ENCODE measurements at places on chromosomes 2 and 18. TPM values are rescaled to one million over a fixed set of nuclear protein-coding genes. Genes with fewer than 3 reads are reported as not detected.
A peak's percentile ranks its signal among the peaks of the same experiment; 100 is the strongest.

GRCh38 chr2:235616885-235617284 lies 123.0 kb downstream of the AGAP1 start:
- peaks cover 6% of the 10 kb centered on the region for H3K27me3 ChIP-seq
- H3K4me1 ChIP-seq: no peaks in the 10 kb centered on the region
- H3K27ac ChIP-seq: no peak overlapping the region
- H3K4me3 ChIP-seq: no peak overlapping the region
- H3K36me3 ChIP-seq: no peaks in the 10 kb centered on the region

DNA sequence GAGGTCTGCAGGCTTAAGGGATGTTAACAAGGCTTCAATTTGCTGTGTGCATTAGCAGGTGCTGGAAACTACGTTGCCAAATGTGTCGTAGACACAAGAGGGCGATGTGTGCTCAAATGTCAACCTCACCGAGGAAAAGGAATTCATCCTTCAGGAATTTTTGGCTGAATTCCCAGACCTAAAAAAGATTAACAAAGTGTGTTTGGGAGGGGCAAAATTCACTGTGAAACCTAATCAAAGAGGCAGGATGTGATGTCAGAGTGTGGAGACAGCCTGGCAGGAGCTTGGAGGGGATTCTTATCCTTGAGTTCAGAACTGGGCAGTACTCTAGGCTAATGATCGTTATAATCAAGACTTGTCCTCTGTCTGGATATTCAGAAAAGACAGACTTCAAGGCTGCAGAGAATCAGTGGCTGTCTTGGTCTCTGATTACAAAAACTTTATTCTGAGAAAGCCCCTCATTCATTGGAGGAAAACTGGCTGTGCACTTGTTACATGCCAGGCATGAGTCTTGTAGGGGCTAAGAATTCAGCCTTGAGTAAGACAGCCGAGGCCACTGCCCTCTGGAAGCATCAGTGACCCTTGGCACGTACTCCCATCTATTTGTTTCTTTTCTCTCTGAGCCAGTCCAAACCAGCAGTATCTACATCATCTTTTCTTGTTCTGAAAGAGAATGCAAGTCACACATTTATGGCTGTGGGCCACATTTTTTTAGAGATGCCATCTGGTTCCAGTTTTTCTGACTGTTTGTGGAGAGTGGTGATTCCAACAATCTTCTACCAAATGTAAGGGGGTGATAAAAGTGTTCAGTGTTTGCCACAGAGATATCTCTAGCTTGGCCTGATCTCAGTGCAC lies 18.7 kb upstream of the SCYGR1 start:
- H3K4me1 ChIP-seq: peaks cover 52% of the 10 kb centered on the region
- DNase-seq: peak; percentile 43
- no peaks in the 10 kb centered on the region for H3K27me3 ChIP-seq
- H3K27ac ChIP-seq: peak overlapping the region; percentile 14

DNA sequence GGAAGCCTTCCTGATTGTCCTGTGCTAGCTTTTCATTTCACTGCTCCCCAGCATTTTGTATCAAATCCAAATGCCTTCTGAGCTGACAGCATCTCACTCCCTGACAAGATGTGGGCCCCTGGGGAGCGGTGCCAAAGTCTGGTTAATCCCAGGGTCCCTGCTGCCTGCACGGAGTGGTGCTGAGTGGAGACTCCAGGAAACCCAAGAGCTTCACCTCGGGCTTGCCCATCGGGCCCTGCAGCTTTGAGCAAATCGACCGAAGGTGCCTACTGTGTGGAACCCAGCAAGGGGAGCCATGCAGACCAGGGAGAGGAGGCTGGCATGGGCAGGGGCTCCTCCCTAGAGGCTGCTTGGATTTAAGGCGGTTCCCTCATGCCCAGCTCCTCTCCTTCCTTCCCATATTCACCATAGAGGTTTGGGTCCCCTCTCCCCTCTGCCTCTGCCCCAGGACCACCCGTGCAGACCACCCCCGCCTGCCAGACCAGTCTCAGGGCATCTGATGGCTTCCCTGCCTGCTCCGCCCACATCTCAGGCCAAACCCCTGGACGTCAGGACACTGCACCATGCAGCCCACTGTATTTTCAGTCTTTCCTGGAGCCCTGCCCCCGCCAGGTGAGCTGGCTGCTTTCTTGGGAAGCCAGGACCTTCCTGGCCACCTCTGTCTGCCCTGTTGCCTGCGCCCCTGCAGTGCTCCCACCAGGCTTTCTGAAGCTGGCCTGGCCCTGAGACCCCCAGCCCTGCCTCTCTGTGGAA lies 37.8 kb downstream of the RRM2 start:
- no peak for DNase-seq
- no peaks in the 10 kb centered on the region for H3K27me3 ChIP-seq
- H3K27ac ChIP-seq: peak overlapping the region; percentile 1
- no peak overlapping the region for H3K4me3 ChIP-seq

- no peaks in the 10 kb centered on the region for H3K36me3 ChIP-seq
- H3K27ac ChIP-seq: no peak overlapping the region
- H3K4me3 ChIP-seq: no peak overlapping the region
- peaks cover 4% of the 10 kb centered on the region for H3K4me1 ChIP-seq
- peaks cover 5% of the 10 kb centered on the region for H3K27me3 ChIP-seq
Observed at GRCh38 chr18:54020966-54021365, 203.5 kb downstream of the MBD2 start.

DNA sequence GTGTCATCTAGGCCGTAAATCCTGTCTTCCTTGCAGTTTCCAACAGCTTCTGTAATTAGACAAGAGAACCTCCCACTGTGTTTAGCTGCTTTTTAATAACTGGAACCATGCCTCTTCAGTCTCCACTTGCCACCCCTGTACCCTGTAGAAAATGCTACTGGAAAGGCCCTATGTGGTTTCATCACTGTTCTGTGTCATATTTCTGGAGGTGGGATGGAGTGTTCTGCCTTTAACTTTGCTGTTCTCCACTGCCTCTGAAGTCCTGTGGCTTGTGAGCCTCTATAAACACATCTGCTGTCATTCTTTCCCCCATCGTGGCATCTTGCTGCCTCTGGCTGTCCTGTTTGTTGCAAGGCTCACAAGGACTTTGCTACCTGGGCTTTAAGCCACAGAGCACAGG lies 17.9 kb downstream of the MGAT5 start:
- no peaks in the 10 kb centered on the region for H3K27me3 ChIP-seq
- no peak overlapping the region for H3K4me3 ChIP-seq
- peaks cover 36% of the 10 kb centered on the region for H3K36me3 ChIP-seq
- DNase-seq: peak; percentile 37
- peaks cover 56% of the 10 kb centered on the region for H3K4me1 ChIP-seq
- no peak overlapping the region for H3K27ac ChIP-seq

DNA sequence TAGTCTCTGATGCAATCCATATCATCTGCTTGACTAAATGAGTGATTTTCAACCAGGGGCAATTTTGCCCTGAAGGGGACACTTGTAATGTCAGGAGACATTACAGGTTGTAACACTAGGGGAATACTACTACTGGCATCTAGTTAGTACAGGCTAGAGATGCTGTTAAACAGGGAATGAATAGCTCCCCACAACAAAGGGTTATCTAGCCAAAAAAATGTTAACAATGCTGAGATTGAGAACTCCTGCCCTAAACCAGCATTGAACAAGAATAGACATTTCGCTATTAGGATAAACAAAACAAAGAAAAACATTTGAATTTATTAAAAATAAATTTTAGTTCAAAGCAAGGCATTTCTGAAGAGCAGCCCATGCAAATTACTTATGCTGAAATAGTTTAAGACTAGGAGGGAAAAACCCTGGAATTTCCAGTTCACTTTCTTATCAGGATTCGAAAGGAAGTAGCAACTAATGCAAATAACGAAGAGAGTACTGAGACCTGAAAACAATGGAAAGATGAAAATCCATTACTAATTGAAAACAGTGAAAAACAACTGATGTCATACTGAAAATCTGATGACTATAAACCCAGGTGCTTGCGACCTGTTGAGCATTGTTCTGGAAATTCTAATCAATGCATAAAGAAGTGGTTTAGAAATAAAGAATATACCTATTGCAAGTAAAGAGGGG lies 53.1 kb downstream of the CAB39 start:
- peaks cover 78% of the 10 kb centered on the region for H3K36me3 ChIP-seq
- H3K27me3 ChIP-seq: no peaks in the 10 kb centered on the region
- peaks cover 72% of the 10 kb centered on the region for H3K4me1 ChIP-seq
- peak overlapping the region; percentile 81 for H3K27ac ChIP-seq
- DNase-seq: no peak

GRCh38 chr2:74436848-74437695 lies 4.7 kb downstream of the RTKN start:
- H3K4me3 ChIP-seq: no peak overlapping the region
- no peak for DNase-seq
- H3K27me3 ChIP-seq: peaks cover 16% of the 10 kb centered on the region
- no peaks in the 10 kb centered on the region for H3K36me3 ChIP-seq
- H3K4me1 ChIP-seq: peaks cover 8% of the 10 kb centered on the region
- no peak overlapping the region for H3K27ac ChIP-seq

GRCh38 chr2:44084850-44085249 lies 83.8 kb upstream of the PPM1B start:
- H3K4me3 ChIP-seq: no peak overlapping the region
- H3K4me1 ChIP-seq: peaks cover 15% of the 10 kb centered on the region
- H3K36me3 ChIP-seq: no peaks in the 10 kb centered on the region
- DNase-seq: no peak

DNA sequence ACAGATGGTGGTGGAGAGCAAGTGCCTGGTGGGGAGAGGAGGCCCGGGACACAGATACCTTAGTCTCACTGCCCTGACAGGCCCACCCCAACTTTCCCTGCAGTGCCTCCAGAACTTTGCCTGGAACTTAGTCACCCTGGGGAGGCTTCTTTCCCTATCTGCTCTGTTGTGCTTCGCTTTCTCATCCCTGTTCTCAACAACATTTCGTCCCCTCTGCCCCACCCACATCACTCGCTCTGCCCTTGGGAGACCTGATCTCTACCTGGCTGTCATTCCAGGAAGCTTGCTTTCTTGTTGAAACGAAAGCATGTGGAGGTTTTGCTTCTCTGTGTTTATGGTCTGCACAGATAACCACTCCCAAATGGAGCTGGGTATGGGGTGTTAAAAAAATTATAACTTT lies 93.8 kb downstream of the PRKCE start:
- H3K4me3 ChIP-seq: no peak overlapping the region
- peaks cover 9% of the 10 kb centered on the region for H3K4me1 ChIP-seq
- peaks cover 2% of the 10 kb centered on the region for H3K36me3 ChIP-seq
- DNase-seq: no peak
- H3K27ac ChIP-seq: no peak overlapping the region

DNA sequence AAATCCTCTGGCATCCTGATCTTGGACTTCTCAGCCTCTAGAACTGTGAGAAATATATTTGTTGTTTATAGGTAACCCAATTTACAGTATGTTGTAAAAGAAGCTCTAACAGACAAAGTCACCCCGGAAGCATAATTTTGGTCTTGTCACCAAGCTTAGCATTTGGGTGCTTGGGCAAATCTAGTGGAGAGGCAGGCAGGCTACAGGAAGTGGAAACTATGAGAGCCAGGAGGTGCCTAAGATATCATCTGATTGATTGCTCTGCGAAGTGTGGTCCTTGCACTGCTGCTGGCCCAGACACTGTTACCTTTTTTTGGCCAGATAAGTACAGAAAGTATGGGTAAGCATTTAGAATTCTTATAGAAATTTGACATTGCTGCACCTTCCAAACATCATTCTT lies 102.9 kb downstream of the CDC42EP3 start:
- peaks cover 29% of the 10 kb centered on the region for H3K4me1 ChIP-seq
- peak; percentile 44 for DNase-seq
- H3K4me3 ChIP-seq: no peak overlapping the region
- no peaks in the 10 kb centered on the region for H3K27me3 ChIP-seq
- H3K36me3 ChIP-seq: no peaks in the 10 kb centered on the region

DNA sequence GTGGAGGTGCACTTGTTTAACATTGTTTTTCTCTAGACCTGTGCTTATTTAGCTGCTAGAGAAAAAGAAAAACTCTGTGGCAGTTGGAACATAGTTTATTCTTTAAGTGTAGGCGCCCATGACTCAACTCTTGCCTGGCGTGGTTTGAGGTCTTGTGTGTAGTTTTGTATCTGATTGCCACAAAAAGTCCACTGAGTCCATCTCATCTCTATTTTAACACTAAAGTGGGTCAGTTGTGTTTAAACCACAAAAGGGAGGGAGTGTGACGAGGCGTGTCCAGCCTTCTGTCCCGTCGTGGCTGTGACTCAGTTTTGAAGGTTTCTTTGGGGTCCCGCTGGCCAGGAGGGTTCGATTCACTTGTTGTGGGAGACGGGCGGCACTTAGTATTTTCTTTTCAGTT lies 15.3 kb upstream of the UGT1A9 start:
- H3K27ac ChIP-seq: no peak overlapping the region
- H3K4me3 ChIP-seq: no peak overlapping the region
- no peaks in the 10 kb centered on the region for H3K36me3 ChIP-seq
- peak; percentile 16 for DNase-seq
- peaks cover 18% of the 10 kb centered on the region for H3K27me3 ChIP-seq
- H3K4me1 ChIP-seq: no peaks in the 10 kb centered on the region

- no peak overlapping the region for H3K4me3 ChIP-seq
- H3K36me3 ChIP-seq: no peaks in the 10 kb centered on the region
- H3K27ac ChIP-seq: no peak overlapping the region
- no peak for DNase-seq
- peaks cover 18% of the 10 kb centered on the region for H3K27me3 ChIP-seq
Observed at GRCh38 chr2:227626580-227627151, 9.4 kb downstream of the SCYGR4 start.

- H3K4me1 ChIP-seq: peaks cover 3% of the 10 kb centered on the region
- H3K36me3 ChIP-seq: no peaks in the 10 kb centered on the region
- no peak overlapping the region for H3K27ac ChIP-seq
- peaks cover 9% of the 10 kb centered on the region for H3K27me3 ChIP-seq
- H3K4me3 ChIP-seq: no peak overlapping the region
Observed at GRCh38 chr2:206245265-206245672, 29.2 kb upstream of the ZDBF2 start.

DNA sequence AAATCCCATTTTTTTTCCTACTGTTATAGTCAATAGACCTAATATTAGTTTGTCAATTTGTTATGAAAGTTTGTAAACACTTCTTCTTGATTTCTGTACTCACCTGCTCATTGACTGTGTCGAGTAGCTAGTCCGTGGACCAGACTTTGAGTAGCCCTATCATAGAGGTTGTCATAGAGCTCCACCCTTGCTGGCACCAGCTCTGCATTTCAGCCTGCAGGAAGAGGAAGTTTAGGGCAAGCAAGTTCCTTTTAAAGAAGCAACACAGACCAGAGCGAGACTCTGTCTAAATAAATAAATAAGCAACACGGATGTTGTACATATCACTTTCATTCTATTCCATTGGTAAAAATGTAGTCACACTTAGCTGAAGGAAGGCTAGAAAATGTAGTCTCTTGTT lies 74.0 kb downstream of the MCFD2 start:
- no peak overlapping the region for H3K4me3 ChIP-seq
- H3K27ac ChIP-seq: no peak overlapping the region
- H3K27me3 ChIP-seq: peaks cover 2% of the 10 kb centered on the region
- H3K36me3 ChIP-seq: no peaks in the 10 kb centered on the region

GRCh38 chr2:207257251-207258250 lies 91.8 kb upstream of the KLF7 start:
- H3K4me3 ChIP-seq: no peak overlapping the region
- H3K27me3 ChIP-seq: peaks cover 2% of the 10 kb centered on the region
- H3K4me1 ChIP-seq: peaks cover 17% of the 10 kb centered on the region
- no peak overlapping the region for H3K27ac ChIP-seq

GRCh38 chr2:27448381-27448780 lies 6.2 kb downstream of the KRTCAP3 start:
- H3K4me1 ChIP-seq: peaks cover 7% of the 10 kb centered on the region
- H3K36me3 ChIP-seq: no peaks in the 10 kb centered on the region
- no peak for DNase-seq
- no peaks in the 10 kb centered on the region for H3K27me3 ChIP-seq
- H3K4me3 ChIP-seq: no peak overlapping the region

MPPE1 gene
- total RNA-seq: 29.6 TPM

EPHA4 gene
- 5.9 TPM for total RNA-seq

DOCK10 gene
- 177 TPM for total RNA-seq

SLC19A3 gene
- not detected for total RNA-seq

CCDC148 gene
- 0.23 TPM for total RNA-seq

CTAGE1 gene
- not detected for total RNA-seq

HS6ST1 gene
- 12.8 TPM for total RNA-seq

ARHGAP25 gene
- 73.2 TPM for total RNA-seq

KIF5C gene
- 13.5 TPM for total RNA-seq

SH3RF3 gene
- total RNA-seq: 1.4 TPM

EMX1 gene
- total RNA-seq: not detected

HMSD gene
- total RNA-seq: 26.7 TPM

Measured in activated CD4-positive, alpha-beta T cell treated with anti-CD3 and anti-CD28 coated beads for 36 hours (primary cell).